ENCODE measurements at places on chromosomes 6 and 20.

DNA sequence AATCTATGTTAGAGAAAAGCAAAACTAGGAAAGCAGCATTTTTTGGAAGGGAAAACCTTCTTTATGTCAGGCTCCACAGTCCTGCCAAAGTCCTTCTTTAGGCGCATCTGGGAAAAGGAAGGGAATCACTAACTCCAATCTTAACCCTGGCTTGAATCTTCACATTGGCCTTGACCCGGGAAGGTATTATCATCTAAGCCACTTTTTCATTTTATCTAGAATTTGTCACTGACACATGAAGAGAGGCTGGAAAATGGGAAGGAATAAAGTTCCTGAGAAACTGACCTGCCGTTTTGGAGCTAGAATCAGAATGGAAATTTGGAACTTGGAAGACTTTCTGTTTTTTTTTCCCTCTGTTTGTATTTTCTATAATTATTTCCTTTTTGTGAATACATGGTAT, 53.4 kb upstream of the UTRN start:
- no peak for DNase-seq

GRCh38 chr6:71309656-71310055, 21.0 kb downstream of the OGFRL1 start:
- DNase-seq, result no peak

DNA sequence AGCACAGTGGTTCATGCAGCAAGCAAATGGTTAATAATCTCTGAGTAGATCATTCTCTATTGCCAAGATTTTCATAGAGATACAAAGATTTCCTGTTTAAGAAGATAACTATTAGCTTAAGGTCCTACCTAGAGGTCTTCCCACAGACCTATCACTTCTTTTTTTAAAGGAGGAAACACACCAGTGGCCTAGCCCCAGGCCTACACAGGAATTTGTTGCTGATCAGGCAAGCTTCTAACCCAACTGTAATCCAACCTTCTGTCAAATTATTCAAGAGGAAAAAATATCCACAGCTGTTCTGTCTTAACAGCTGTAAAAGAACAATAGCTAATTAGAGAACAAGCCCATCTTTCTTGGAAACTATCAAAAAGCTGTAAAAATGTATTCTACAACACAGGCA, 332.8 kb downstream of the BTBD9 start:
- no peak for DNase-seq

DNA sequence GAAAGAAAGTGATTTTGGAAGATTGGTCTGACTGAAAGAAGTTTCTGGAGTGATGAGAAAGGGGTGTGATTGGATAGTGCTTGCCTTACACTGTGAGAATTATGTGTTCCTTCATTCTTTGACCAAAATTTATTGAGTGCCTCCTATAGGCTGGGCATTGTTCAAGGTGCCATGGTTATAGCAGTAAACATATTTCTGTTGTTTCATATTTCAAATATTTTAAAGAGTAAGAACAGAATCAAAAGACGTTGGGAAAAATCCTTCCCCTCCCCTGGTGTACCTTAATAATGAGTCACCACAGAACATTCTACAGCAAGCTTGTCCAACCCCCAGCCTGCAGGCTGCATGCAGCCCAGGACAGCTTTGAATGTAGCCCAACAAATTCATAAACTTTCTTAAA, 78.6 kb downstream of the GCLC start:
- DNase-seq, result no peak
